ENCODE measurements at places on chromosomes 11 and 22. TPM values are rescaled to one million over a fixed set of nuclear protein-coding genes. Genes with fewer than 3 reads are reported as not detected.

DNA sequence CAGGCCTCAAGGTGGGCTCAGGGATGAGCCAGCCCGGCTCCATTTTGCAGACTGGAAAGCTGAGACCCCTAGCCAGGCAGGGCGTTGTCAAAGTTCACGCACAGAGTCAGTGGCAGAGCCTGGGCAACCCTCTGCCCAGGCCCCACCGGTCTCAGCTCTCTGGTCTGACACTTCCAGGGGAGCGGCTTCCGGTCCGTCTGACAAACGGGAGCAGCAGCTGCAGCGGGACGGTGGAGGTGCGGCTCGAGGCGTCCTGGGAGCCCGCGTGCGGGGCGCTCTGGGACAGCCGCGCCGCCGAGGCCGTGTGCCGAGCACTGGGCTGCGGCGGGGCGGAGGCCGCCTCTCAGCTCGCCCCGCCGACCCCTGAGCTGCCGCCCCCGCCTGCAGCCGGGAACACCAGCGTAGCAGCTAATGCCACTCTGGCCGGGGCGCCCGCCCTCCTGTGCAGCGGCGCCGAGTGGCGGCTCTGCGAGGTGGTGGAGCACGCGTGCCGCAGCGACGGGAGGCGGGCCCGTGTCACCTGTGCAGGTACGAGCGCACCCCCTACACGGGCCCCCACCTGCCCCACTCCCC lies 36.0 kb downstream of the CD6 start:
- no peak overlapping the region for H3K27ac ChIP-seq
- peaks cover 3% of the 10 kb centered on the region for H3K27me3 ChIP-seq
- H3K4me3 ChIP-seq = peak overlapping the region; percentile 58
- peaks cover 22% of the 10 kb centered on the region for H3K4me1 ChIP-seq

DNA sequence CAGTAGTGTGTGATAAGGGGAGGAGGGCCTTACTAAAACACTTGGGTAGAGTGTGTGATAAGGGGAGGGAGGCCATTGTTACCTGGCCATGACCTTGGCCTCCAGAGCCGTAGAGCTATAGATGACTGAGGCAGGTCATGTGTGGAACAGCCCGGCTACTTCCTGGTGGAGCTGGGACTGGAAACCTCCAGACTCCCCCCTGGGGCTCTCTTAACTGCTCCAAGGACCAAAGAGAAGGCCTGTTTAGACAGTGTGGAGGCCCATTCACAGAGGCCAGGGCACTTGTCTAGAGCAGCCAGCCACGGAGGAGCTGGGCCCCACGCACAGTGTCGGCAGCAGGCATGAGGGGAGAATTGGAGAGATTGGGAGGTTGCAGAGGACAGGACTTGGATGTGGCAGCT lies 12.5 kb upstream of the MICALL1 start:
- H3K36me3 ChIP-seq = peaks cover 8% of the 10 kb centered on the region
- H3K27me3 ChIP-seq = no peaks in the 10 kb centered on the region
- DNase-seq = no peak
- no peak overlapping the region for H3K27ac ChIP-seq

DNA sequence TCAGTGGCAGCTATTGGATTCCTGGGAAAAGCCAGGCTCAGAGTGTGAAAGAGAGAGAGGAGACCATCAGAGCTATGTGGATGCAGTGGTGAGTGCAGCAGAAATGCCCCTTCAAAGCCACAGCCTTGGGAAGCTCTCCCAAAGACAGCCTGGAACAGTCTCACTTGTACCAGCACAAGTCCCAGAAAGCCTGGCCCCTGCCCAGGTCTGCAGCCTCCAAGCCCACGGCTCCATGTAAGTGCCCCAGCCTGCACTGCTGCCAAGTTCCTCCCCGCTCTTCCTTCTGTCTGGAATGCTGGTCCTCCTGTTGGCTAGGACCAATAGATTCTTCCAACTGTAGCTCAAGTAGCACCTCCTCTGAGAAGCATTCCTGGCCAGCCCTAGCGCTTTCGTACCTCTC lies 539.7 kb downstream of the MIAT start:
- no peak overlapping the region for H3K4me3 ChIP-seq
- no peak for DNase-seq
- H3K27ac ChIP-seq = peak overlapping the region; percentile 60
- peaks cover 55% of the 10 kb centered on the region for H3K4me1 ChIP-seq

GRCh38 chr11:112400476-112401014 lies 139.9 kb upstream of the PLET1 start:
- DNase-seq = no peak
- H3K4me1 ChIP-seq = no peaks in the 10 kb centered on the region
- H3K27ac ChIP-seq = no peak overlapping the region
- H3K4me3 ChIP-seq = no peak overlapping the region
- H3K27me3 ChIP-seq = peaks cover 5% of the 10 kb centered on the region

DNA sequence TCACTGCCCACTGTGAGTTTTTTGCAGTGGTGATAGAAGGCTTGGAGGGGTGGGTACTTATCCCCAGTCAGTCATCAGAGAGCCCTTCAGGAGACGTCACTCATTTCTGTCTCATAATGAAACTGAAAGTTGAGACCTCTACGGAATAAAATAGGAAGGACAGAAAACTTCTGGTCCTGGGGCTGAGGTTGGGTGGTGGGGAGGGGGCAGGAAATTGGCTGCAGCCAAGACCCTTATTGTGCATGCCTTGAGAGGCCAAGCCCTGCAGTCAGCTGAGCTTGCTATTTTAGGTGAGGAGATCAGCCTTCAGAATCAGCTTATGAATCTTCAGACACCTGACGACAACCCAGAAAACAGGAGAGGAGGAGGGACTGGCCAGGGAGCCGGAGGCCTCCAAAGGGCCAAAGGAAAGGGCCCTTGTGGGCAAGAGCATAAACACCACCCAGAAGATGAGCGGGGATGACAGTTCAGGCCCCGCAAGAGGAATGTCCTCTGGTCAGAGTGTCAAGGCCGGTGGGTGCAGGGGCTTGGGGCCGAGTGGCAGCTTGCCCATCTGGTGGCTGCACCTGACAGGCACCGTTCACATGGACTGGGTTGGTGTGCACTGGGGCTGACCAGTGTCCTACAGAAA lies 17.9 kb upstream of the ADA2 start:
- DNase-seq = no peak
- no peak overlapping the region for H3K27ac ChIP-seq
- H3K27me3 ChIP-seq = peaks cover 10% of the 10 kb centered on the region
- no peaks in the 10 kb centered on the region for H3K36me3 ChIP-seq
- H3K4me1 ChIP-seq = no peaks in the 10 kb centered on the region
- H3K4me3 ChIP-seq = no peak overlapping the region

DNA sequence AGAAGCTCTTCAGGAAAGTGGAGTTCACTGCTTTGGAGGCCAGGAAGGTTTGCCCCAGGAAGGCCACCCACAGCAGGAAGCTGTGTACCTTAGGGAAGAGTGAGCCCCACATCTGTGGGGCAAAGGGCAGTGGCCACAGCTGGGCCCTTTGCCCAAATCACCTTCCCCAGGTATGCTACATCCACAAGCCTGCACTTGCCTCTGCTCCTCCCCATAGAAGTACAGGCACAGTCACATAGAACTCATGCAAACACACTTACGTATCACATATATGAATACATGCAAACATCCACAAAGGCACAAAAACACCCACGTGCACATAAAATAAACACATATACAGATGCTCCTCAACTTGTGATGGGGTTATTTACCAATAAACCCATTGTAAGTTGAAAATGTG lies 2.1 kb downstream of the TRIM29 start:
- H3K4me3 ChIP-seq = no peak overlapping the region
- H3K4me1 ChIP-seq = no peaks in the 10 kb centered on the region
- no peak for DNase-seq

GRCh38 chr11:104043678-104044239 lies 7.3 kb downstream of the DDI1 start:
- H3K4me3 ChIP-seq = no peak overlapping the region
- no peak for DNase-seq

- peaks cover 6% of the 10 kb centered on the region for H3K4me1 ChIP-seq
- H3K27me3 ChIP-seq = no peaks in the 10 kb centered on the region
- H3K36me3 ChIP-seq = no peaks in the 10 kb centered on the region
- no peak for DNase-seq
- no peak overlapping the region for H3K4me3 ChIP-seq
These were observed 245.2 kb downstream of the MN1 start for GRCh38 chr22:27556371-27556770.

GRCh38 chr22:29634847-29635246 lies 31.4 kb downstream of the NF2 start:
- no peak overlapping the region for H3K27ac ChIP-seq
- H3K4me3 ChIP-seq = no peak overlapping the region
- no peaks in the 10 kb centered on the region for H3K27me3 ChIP-seq
- DNase-seq = no peak

GRCh38 chr11:86900162-86900561 lies 55.0 kb downstream of the FZD4 start:
- no peak overlapping the region for H3K4me3 ChIP-seq
- H3K4me1 ChIP-seq = peaks cover 17% of the 10 kb centered on the region
- DNase-seq = no peak

GRCh38 chr11:36312611-36313472 lies 16.8 kb downstream of the PRR5L start:
- no peak overlapping the region for H3K4me3 ChIP-seq
- peaks cover 29% of the 10 kb centered on the region for H3K4me1 ChIP-seq
- H3K27ac ChIP-seq = no peak overlapping the region

DNA sequence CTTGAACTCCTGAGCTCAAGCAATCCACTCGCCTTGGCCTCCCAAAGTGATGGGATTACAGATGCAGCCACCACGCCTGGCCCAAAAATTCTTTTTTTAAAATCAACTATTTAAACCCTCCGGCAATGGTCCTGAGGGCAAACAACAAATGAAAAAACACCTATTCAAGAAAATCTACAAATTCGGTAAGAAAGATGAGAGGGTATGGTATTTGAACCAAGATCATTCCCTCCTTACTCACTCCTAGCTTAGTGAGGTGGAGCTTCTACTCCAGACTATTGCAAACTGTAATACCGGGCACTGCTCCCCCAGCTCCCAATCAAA lies 2.1 kb downstream of the NF2 start:
- H3K36me3 ChIP-seq = no peaks in the 10 kb centered on the region
- H3K27me3 ChIP-seq = no peaks in the 10 kb centered on the region
- DNase-seq = no peak
- no peak overlapping the region for H3K27ac ChIP-seq
- H3K4me1 ChIP-seq = peaks cover 43% of the 10 kb centered on the region

GRCh38 chr11:71102251-71102995 lies 150.0 kb downstream of the SHANK2 start:
- H3K4me1 ChIP-seq = no peaks in the 10 kb centered on the region
- no peak overlapping the region for H3K4me3 ChIP-seq
- H3K27ac ChIP-seq = no peak overlapping the region
- H3K36me3 ChIP-seq = peaks cover 2% of the 10 kb centered on the region
- DNase-seq = no peak

GP1BB gene
- 63.4 TPM for total RNA-seq

OR6A2 gene
- 0.19 TPM for total RNA-seq

SMIM35 gene
- total RNA-seq = not detected

SLC37A2 gene
- total RNA-seq = not detected

ARHGAP32 gene
- total RNA-seq = 26.1 TPM

LAYN gene
- total RNA-seq = 12.9 TPM

Data from chondrocyte (in vitro differentiated cells).